ENCODE measurements at places on chromosomes 6 and 20. TPM values are rescaled to one million over a fixed set of nuclear protein-coding genes. Genes with fewer than 3 reads are reported as not detected.

C4A gene
- total RNA-seq = 95.5 TPM

SALL4 gene
- 0.64 TPM for total RNA-seq

CRISP1 gene
- total RNA-seq = not detected

RRP36 gene
- 53.5 TPM for total RNA-seq

SIRPG gene
- total RNA-seq = 0.58 TPM

GSTA2 gene
- not detected for total RNA-seq

LBP gene
- total RNA-seq = 0.12 TPM

SCRT2 gene
- total RNA-seq = not detected

FNDC1 gene
- 5.4 TPM for total RNA-seq

GPX5 gene
- not detected for total RNA-seq

MCHR2 gene
- total RNA-seq = not detected

CEP85L gene
- 9.2 TPM for total RNA-seq
